ENCODE measurements at places on chromosomes 5 and 9. TPM values are rescaled to one million over a fixed set of nuclear protein-coding genes. Genes with fewer than 3 reads are reported as not detected.

- no peak for DNase-seq
Measured at GRCh38 chr9:27537027-27537435, 7.4 kb upstream of the MOB3B start.

DNA sequence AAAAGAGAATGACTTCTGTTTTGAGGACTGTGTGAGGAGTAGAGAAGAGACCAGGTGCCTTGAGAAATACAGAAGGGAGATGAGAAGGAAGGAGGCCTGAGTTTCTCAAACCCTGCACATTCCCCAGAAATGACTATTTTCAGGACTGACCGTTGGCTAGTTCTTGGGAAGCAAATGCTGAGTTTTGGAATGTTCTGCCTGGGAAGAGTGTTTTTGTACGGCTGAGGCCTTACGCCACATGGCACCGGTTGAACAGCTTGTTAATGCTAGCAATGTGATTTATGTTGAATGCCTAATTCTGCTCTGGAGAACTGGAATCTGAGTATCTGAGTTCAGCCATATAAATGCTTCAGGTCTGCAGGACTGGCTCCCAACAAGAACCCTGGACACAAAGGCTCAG lies 152.7 kb upstream of the ADAMTS16 start:
- DNase-seq = no peak

- DNase-seq = no peak
Measured at GRCh38 chr5:178241688-178242231, 9.2 kb upstream of the PHYKPL start.

DNA sequence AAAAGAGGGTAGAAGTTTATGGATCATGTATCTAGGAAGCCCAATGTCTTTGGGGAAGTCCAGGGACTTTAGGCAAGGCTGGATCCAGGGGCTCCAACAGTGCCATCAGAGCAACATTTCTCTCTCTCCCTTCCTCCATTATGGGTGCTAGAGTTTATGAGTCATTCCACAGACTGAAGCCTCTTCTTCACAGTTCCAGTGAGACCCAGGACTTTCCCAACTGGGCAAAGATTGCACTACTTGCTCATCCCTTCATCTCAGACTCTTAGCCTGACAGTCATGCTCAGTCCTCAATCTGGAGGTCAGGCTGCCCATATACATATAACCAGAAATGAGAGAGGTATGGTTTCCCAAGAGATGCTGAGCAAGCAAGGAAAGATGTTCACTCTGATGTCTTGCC lies 110.7 kb downstream of the FEM1C start:
- no peak for DNase-seq

DNA sequence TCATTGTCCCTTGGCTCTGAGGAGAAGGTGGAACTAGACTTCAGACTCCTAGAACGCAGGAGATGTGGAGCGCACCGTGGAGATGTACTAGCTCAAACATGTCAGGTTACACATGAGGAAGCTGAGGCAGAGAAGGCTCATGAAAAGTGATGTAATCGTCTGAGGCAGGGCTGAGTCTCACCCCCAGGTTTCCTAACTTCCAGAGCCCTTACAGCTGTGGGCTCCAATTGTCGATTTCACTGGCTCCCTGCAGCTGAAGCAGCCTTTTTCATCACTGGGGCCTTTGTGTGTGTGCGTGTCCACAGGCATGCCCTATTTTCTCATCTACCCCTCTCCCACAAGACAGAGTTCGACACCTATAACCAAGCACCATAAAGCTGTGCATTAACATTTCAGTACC lies 370.6 kb downstream of the NTRK2 start:
- no peak for DNase-seq

DNA sequence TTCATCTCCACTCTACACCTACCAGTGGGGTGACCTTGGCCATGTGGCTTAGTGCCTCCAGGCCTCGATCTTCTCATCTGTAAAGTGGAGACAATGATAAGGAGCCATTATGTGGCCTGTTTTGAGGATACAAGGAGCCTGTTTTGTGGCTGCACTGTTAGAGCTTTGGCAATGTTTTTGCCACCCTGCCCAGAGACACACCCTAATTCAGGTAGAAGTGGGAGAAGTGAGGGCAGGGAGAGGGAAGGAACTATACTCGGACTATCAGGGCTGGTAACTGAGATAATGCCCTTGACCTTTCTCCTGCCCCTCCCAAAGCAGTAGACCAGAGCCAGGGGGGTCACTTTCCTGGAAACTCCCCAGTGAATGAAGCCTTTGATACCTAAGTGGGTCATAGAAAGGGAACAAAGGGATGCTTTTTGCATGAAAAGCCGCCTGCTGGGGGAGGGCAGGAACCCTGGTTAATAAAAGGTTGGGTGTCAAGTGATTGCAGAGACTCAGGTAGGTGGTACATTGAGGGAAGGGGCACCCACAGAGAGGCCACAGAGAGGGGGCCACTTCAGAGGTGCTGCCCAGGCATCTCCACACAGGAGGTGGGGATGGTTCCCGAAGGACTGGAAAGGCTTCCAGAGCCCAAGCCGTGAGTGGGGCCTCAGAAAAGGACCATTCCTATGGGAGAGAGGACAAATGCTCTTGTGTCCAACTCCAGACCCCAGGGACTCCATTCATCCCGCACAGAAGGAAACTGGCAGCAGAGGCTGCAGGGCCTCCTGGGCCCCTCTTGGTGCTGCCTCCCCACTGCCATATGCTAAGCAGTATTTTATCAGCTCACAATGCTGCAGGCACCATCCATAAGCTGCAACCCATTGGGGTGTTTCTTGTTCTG lies 42.3 kb upstream of the VDAC1 start:
- DNase-seq = no peak

GRCh38 chr5:31021181-31021624 lies 172.3 kb upstream of the CDH6 start:
- no peak for DNase-seq

- peak; percentile 15 for DNase-seq
Measured at GRCh38 chr5:125372694-125373631, 626.5 kb upstream of the ZNF608 start.

GRCh38 chr5:179768326-179769085 lies 25.3 kb upstream of the LTC4S start:
- no peak for DNase-seq

GRCh38 chr5:122639864-122640263 lies 135.0 kb upstream of the SNX2 start:
- no peak for DNase-seq

DNA sequence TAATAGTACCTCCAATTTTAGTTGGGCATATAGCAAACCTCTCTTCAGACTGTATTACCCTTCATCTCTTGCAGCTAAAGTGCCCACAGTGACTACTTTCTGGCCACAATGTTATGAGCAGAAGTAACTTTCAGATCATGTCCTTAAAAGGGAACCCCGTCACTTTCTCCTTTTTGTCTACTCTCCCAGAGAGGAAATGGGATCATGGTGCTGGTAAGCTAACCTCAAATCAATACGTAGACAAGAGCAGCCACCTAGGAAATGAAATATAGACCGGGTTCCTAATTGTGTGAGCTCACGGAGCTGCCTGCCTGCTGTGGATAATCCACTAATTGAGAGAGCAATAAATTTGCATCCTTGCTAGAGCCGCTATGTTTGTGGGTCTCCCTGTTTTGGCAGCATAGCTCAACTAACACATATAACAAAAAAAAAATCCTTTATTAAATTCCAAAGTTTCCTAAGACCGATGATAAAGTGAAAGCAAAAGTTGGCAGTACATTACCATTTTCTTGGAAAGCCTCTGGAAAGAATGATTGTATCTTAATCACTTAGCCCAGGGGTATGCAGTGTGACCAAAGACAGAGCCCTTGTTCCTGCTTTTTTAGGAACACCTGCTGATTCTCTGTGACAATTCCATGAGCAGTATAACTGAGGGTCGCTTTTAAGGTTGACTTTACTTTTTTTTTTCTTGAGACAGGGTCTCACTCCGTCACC lies 5.6 kb upstream of the IL7R start:
- no peak for DNase-seq

DNA sequence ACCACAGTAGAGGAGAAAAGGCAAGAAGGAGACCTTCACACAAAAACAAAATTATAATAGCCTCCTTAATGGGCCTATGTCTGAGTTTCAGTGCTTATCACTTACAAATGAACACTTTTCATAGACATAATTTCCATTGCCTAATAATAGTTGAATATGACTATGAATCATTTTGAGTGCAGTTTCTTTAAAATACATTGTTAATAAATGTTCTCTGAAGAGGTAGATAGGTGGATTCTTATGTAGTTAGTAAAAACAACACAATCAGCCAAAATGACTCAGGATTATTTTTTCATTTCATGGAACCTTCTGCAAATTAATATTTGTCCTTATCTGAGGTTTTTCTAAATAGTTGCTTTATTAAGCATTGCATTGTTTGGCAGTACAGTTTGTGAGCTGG lies 45.6 kb downstream of the DAPK1 start:
- no peak for DNase-seq

GRCh38 chr5:38978036-38978435 lies 96.2 kb downstream of the RICTOR start:
- no peak for DNase-seq

TMEM215 gene
- total RNA-seq = 0.18 TPM

SEMA6A gene
- 0.35 TPM for total RNA-seq

CATSPER3 gene
- total RNA-seq = not detected

CTXN3 gene
- not detected for total RNA-seq

ANKRD55 gene
- 0.33 TPM for total RNA-seq

All from pulmonary artery endothelial cell (primary cell).